ENCODE measurements at places on chromosomes 16 and 17.

DNA sequence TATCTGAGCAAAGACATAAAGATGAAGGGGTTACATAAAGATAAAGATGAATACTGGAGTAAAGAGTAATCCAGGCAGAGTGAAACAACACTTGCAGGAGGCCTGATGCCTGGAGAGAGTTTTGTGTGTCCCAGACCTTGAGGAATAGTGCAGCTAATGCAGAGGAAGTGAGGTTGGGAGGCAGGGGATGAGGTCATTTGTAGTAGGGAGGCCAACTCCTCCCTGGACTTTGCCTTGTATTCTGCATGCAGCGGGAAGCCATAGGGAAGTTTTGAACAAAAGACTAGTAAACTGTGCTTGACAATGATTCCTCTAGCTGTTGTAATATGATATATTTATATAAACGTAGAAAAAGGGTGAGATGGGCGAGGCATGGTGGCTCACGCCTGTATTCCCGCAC is 356.6 kb downstream of the KCNJ2 start:
- DNase-seq: no peak

DNA sequence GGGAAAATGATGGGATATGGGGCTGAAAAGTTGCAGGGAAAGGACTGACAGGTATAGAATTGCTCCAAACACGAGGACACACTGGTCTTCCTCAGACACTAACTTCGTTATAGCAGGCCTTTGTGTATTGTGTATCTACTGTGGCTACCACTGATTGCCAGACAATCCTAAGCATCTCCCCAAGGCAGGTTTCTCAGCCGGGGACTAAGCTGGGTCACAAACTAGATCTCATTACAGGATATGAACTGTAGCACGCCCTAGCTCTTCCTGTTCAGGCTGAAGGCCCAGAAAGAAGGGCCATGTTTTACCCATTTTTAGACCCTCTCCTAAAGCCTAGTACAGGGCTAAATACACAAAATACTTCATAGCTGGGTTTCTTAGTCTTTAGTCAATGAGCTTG is 5.1 kb upstream of the RANGRF start:
- DNase-seq: no peak

DNA sequence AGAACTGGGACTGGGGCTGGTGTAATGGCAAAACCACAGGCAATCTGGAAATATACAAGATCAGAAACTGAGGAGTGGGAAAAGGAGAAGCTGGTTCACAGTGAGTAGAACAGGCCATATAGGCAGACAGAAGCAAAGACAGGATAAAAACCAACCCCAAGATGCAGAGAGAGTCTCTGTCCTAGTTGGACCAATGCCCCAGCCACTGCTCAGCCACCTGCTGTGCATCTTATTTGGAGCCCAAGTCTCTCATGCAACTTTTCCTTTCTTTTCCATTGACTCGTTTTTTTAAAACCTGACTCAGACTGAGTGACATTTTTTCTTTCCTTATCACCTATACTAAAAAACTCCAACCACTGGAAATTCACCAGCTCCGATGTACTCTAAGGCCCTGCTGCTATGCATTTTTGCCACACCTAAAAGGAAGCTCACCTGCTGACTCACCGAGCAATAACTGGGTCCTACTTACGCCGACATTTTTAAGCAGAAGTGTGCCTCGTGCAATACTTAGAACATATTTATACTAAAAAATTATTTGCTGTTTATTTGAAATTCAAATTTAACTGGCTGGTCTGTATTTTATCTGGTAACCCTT is 100.8 kb upstream of the XYLT1 start:
- DNase-seq: peak; percentile 75

- no peak for DNase-seq
Observed at GRCh38 chr17:82384730-82385481, 13.3 kb downstream of the UTS2R start.

DNA sequence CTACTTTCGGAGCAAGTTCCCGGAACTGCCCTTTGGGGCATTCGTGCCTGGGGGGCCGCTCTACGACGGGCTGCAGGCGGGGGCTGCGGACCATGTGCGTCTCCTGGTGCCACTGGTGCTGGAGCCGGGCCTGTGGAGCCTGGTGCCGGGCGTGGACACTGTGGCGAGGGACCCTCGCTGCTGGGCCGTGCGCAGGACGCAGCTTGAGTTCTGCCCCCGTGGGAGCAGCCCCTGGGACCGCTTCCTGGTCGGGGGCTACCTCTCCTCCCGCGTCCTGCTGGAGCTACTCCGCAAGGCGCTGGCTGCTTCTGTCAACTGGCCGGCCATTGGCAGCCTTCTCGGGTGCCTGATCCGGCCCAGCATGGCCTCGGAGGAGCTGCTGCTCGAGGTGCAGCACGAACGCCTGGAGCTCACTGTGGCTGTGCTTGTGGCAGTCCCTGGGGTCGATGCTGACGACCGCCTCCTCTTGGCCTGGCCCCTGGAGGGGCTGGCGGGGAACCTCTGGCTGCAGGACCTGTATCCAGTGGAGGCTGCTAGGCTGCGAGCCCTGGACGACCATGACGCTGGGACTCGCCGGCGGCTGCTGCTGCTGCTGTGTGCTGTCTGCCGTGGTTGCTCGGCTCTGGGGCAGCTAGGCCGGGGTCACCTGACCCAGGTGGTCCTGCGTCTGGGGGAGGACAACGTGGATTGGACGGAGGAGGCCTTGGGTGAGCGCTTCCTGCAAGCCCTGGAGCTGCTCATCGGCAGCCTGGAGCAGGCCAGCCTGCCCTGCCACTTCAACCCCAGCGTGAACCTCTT is 3.6 kb downstream of the MIEF2 start:
- DNase-seq: no peak

DNA sequence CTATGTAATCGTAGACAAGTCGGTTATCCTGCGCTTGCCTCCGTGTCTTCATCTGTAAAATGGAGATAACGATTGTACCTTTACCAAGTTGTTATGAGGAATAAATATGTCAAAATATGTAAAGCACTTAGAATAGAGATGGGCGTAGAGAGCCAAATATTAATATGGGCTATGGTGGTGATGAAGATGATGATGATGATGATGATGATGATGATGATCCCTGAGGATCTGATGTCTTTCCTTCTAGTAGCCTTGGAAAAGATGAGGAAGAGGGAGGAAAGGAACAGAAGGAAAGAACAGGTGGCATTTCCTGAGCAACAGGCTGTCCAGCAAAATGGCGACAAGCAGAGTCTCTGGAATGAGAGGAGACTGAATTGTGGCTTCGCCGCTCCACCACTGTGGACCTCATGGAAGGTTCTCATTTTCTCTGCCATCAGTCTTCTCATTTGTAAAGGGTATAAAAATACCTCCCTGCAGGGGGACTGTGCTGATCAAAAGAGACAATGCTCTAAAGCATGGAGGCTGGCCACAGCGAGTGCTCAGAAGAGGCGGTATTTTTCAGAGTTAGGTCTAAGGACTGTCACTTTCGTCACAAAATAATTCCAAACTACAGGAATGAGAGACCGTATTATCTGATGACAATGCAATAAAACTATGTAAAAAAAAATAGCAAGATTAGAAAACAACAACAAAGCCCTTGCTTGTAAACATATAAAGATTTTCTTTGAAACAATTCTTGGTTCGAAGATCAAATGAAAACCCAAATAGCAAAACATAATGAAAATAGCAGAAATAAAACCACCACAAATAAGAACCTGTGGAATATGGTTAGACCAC is 17.2 kb upstream of the RCVRN start:
- no peak for DNase-seq

GRCh38 chr17:83081684-83082201 is 2.3 kb downstream of the METRNL start:
- DNase-seq: no peak

DNA sequence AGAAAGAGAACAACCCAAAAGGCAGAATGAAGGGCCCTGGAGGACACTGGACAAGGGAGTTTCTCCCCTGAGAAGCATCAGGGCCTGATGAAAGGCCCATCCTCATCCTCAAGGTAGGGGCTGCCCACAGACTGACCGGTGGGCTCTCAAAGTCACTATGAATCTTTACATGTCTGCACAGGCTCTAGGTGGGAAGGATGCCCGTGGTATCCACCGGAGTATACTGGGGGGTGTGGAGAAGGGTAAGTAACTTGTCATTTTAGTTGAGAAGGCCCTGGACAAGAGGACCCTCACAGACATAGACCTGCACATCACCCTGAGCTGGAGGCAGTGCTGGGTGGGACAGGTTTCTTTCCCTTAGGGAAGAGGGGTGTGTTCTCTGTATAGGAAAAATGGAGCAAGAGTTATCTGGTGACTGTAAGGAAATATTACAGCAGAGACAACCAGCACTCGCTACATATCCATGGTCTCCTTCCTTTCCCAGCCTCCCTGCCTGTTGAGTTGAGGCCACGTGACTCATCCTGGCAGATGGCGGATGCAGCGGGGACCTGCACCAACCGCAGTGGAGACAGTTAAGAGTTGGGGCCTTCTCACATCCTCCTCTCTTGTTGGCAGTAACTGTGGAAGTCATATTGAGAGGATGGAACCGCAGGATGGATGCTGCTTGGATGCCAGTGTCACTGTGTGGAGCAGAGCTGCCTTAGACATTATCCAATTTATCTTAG is 45.6 kb upstream of the KCNJ12 start:
- no peak for DNase-seq

- no peak for DNase-seq
Observed at GRCh38 chr17:63543822-63544420, 6.4 kb upstream of the DCAF7 start.

DNA sequence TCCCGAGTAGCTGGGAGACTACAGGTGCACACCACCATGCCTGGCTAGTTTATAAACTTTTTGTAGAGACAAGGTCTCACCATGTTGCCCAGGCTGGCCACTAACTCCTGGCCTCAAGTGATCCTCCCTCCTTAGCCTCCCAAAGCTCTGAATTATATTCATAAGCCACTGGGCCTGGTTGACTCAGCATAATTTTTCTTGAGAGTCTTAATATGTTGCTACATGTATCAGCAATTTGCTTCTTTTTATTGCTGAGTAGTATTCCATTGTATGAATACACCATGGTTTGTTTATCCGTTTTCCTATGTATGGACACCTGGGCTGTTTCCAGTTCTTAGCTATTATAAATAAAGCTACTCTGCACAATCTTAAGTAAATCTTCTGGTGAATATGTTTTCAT is 42.4 kb upstream of the NSRP1 start:
- DNase-seq: no peak

DNA sequence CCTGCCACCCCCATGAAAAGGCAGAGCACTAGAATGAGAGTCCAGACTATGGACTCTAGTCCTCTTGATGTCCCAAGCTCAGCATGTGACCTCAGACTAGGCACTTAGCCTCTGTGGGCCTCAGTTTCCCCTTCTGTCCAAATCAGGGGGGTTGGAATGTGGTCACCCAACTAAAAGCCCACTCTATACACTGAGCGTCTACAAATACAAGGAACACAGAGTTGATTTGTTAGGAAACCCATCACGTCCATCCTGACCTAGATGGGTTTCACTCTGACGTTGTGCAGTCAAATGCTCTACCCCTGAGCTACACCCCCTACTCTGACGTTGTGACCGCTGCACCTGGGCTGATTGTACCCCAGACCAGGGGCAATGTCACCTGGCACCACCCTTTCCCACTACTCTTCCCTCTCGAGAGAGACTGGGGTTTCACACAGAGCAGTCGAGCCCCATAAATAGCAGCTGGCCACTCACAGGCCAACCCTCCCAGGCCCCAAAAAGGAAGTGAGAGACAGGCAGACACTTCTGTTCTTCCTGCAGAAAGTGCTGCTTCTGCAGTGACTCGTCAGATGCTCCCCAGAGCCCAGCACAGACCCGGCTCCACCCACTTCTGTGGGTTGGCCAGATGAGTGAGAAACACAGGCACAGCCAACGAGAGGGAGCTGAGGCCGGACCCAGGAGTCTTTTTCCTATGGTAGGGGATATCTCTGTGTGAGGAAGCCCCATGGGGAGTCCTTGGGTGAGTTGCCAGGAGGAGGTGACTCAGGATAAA is 16.1 kb upstream of the TNFRSF13B start:
- no peak for DNase-seq

- DNase-seq: no peak
Observed at GRCh38 chr17:66397486-66397885, 95.1 kb downstream of the PRKCA start.

GRCh38 chr17:48528153-48528935 is 2.5 kb downstream of the HOXB1 start:
- no peak for DNase-seq

GRCh38 chr17:79525793-79526677 is 84.8 kb downstream of the RBFOX3 start:
- no peak for DNase-seq

- DNase-seq: no peak
Observed at GRCh38 chr17:10699856-10700255, 2.5 kb downstream of the ADPRM start.

Data from HCT116 (cell line).